Tibial artery (tissue), 4 donors: ENCODE measurements at places on chromosomes 5 and 9.
A peak's percentile ranks its signal among the peaks of the same experiment; 100 is the strongest.

GRCh38 chr9:77750284-77750683, 102.2 kb upstream of the GNA14 start:
- H3K27ac ChIP-seq: no peak overlapping the region
- no peak for DNase-seq
- peaks cover 11% of the 10 kb centered on the region for H3K4me1 ChIP-seq
- H3K27me3 ChIP-seq: no peaks in the 10 kb centered on the region

- H3K4me1 ChIP-seq: peaks cover 58% of the 10 kb centered on the region
- H3K27me3 ChIP-seq: no peaks in the 10 kb centered on the region
- H3K27ac ChIP-seq: peak overlapping the region; percentile 93
- DNase-seq: no peak
- H3K36me3 ChIP-seq: peaks cover 44% of the 10 kb centered on the region
- H3K4me3 ChIP-seq: no peak overlapping the region
Observed at GRCh38 chr9:121757281-121757585, 105.8 kb downstream of the DAB2IP start.

DNA sequence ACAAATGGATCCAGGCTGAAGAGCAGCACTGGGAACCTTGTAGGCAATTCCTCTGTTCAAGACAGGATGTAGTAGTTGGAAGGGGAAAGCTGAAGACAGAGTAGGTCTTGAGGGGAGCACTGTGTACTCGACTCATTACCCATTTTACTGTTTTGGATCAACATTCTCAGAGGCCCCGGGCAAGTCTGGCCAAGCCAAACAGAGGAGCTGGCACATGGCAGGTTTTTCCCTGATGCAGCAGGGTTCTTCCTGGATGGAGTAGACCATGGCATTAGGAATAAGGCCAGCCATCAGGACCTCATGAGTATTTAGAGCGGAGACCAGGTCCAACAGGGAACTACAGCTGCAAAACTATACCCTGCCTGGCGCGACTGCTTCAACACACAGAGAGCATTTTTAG, 4.4 kb downstream of the SVEP1 start:
- H3K36me3 ChIP-seq: no peaks in the 10 kb centered on the region
- DNase-seq: peak; percentile 78
- H3K4me1 ChIP-seq: peaks cover 30% of the 10 kb centered on the region

GRCh38 chr5:78974011-78974410, 11.1 kb downstream of the ARSB start:
- H3K27me3 ChIP-seq: no peaks in the 10 kb centered on the region
- no peak overlapping the region for H3K27ac ChIP-seq
- peaks cover 8% of the 10 kb centered on the region for H3K4me1 ChIP-seq
- no peak overlapping the region for H3K4me3 ChIP-seq
- DNase-seq: no peak

DNA sequence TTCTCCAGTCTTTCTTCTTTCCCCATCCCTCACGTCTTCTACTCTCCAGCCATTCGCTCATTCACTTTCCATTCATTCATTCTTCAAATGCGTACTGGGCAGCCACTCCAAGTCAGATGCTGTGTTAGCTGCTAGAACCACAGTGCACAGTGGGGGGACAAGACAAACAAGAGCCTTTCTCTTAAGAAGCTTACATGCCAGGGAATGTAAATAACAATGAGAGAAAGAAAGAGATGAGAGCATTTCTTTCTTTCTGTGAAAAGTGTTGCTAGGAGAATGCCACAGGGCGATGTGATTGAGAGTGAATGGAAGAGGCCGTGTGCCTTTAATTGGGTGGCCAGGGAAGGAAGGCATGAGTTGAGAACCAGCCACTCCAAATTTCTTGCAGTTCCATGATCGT, 46.3 kb upstream of the SMIM23 start:
- H3K4me3 ChIP-seq: no peak overlapping the region
- DNase-seq: peak; percentile 25

GRCh38 chr5:177023303-177023664, 788 bp downstream of the ZNF346 start:
- no peaks in the 10 kb centered on the region for H3K27me3 ChIP-seq
- H3K36me3 ChIP-seq: no peaks in the 10 kb centered on the region
- peaks cover 13% of the 10 kb centered on the region for H3K4me1 ChIP-seq
- H3K4me3 ChIP-seq: peak overlapping the region; percentile 90
- H3K27ac ChIP-seq: peak overlapping the region; percentile 91

- no peak overlapping the region for H3K4me3 ChIP-seq
- H3K27me3 ChIP-seq: no peaks in the 10 kb centered on the region
- H3K27ac ChIP-seq: no peak overlapping the region
- H3K36me3 ChIP-seq: peaks cover 95% of the 10 kb centered on the region
- H3K4me1 ChIP-seq: peaks cover 4% of the 10 kb centered on the region
- DNase-seq: no peak
Observed at GRCh38 chr9:124409410-124409809, 5.8 kb downstream of the PSMB7 start.

DNA sequence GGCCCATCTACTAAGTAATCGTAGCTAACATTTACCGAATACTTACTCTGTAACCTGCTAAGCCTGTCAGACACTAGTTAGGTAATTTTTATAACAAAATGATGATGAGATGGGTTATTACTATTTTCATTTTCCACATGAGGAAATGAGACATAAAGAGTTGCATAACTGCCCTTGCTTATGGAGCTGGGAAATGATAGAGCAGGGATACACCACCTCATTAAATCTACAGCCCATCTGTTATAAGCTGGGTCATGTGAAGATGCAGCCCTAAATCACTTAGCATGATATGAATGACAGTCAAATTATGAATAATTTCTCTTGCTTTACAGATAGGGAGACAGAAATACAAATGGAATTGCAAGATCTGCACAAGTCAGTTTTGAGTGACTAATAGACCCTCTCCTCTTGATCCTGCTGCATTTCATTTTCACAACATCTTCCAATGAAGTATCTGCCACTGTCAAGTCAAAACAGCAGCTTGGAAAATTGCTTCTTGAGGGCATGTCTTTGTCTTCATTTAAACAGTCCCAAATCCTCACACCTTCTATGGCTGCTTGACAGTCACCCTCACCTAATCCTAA, 364.7 kb downstream of the PRELID2 start:
- no peaks in the 10 kb centered on the region for H3K36me3 ChIP-seq
- no peaks in the 10 kb centered on the region for H3K27me3 ChIP-seq
- no peaks in the 10 kb centered on the region for H3K4me1 ChIP-seq
- H3K27ac ChIP-seq: peak overlapping the region; percentile 18

DNA sequence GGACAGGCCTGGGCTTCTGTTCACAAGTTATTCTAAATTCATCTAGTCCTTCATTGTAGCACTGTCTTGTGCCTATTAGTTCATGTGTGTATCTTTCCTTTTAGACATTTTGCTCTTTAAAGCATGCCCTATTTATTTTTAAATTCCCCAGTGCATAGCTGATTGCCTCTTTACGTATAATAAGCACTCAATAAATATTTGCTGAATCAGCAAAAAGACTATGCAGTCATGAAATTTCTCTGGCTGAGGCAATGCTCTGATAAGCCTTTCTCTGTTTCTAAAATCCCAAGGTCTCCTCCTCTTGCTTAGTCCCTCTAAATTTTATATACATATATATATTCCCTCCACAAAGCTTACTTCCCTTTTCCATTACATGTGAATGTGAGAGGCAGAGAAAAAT, 315.9 kb upstream of the PCSK5 start:
- H3K4me3 ChIP-seq: no peak overlapping the region
- no peaks in the 10 kb centered on the region for H3K27me3 ChIP-seq
- no peak overlapping the region for H3K27ac ChIP-seq
- DNase-seq: no peak
- H3K4me1 ChIP-seq: no peaks in the 10 kb centered on the region
- no peaks in the 10 kb centered on the region for H3K36me3 ChIP-seq

DNA sequence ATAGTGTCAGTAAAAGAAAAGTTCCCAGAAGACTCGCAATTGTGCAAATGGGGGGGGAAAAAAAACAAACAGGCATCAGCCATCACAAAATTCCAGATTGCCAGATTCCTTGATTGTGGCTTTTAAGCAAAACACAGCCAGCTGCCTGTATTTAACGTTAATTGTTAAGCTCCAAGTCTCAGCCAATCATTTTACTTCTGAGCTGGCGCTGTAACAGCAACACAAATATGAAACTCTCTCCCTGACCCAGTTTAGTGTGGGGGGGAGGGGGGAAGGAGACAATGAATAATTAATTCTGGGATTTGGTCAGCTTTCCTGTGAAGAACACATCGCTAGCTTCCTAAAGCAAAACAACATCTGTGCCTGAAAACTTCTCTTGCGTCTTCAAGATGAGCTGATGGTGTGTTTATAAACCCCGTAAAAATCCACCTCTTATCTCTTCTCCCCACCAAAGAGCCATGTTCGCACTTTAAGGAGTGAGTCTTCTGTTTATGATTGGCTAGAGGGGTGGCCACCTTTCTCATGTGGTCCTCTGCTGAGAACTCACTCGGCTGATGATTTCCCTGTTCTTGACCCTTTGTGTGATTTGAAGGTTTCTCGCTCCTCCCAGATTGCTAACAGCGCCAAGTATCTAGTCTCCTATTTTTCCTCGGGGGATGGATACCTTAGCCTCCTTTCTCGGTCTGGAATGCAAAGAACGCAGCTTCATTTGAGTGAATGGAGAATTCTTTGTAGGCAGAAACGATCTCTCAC, 160.2 kb upstream of the DAPK1 start:
- no peak overlapping the region for H3K27ac ChIP-seq
- H3K4me3 ChIP-seq: peak overlapping the region; percentile 20
- H3K36me3 ChIP-seq: no peaks in the 10 kb centered on the region
- no peaks in the 10 kb centered on the region for H3K27me3 ChIP-seq
- H3K4me1 ChIP-seq: peaks cover 9% of the 10 kb centered on the region
- no peak for DNase-seq

DNA sequence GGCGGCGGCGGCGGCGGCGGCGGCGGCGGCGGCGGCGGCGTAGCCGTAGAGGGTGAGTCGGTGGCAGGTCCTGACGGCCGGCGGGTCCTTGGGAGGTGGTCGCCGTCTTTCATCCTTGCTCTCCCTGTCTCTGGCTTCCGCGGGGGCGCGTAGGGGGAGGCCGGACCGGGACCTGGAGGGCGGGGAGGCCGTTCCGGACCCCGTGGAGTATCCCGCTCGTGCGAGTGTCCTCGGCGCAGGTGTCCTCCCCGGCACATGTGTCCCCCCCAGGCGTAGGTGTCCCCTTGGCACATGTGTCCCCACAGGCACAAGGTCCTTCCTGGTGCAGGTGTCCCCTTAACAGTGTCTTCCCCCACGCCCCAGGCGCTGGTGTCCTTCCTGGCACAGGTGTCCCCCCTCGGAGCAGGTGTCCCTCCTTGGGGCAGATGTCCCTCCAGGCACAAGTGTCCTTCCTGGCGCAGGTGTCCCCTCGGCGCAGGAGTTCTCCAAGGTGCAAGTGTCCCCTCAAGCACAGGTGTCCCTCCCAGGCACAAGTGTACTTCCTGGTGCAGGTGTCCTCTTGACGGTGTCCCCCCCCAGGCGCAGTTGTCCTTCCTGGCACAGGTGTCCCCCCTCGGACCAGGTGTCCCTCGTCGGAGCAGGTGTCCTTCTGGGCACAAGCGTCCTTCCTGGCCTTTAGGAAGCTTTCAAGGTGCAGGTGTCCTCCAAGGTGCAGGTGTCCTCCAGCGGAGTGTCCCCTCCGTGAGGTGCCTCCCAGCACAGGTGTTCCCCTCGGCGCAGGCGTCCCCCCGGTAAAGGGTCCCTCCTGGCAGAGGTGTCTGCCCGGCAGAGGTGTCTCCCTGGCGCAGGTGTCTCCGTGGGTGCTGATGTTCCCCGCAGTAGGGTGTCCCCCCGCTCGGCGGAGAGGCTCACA, 519 bp downstream of the EXOC3 start:
- peak overlapping the region; percentile 94 for H3K27ac ChIP-seq
- peaks cover 29% of the 10 kb centered on the region for H3K36me3 ChIP-seq
- peak; percentile 18 for DNase-seq
- H3K4me3 ChIP-seq: peak overlapping the region; percentile 99
- no peaks in the 10 kb centered on the region for H3K27me3 ChIP-seq

DNA sequence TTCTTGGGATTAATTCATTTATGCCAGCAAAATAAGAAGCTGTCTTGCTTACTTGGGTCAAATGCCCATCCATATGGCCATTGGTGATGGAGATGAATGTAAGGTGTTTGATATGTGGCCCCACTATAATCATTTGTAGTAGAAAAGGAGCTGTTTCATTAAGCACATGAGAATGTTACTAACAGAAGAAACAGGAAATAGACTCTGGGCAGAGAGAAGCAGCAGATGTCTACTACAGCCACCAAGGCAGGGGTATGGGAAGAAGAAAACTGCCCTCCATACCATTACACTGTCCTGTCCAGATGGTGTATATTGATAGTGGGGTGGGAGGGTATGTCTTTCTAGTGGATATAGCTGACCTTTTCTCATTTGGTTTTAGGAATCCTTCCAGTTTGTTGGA, 386.6 kb upstream of the CLINT1 start:
- no peaks in the 10 kb centered on the region for H3K36me3 ChIP-seq
- peaks cover 4% of the 10 kb centered on the region for H3K27me3 ChIP-seq
- no peak for DNase-seq

- no peak overlapping the region for H3K4me3 ChIP-seq
- H3K27me3 ChIP-seq: no peaks in the 10 kb centered on the region
- no peak overlapping the region for H3K27ac ChIP-seq
Observed at GRCh38 chr9:106593201-106593600, 269.8 kb upstream of the ZNF462 start.

GRCh38 chr5:175749591-175749990, 91.7 kb downstream of the HRH2 start:
- H3K27ac ChIP-seq: no peak overlapping the region
- no peaks in the 10 kb centered on the region for H3K4me1 ChIP-seq
- no peaks in the 10 kb centered on the region for H3K27me3 ChIP-seq
- H3K4me3 ChIP-seq: no peak overlapping the region
